ENCODE measurements at places on chromosomes 6 and 20.

DNA sequence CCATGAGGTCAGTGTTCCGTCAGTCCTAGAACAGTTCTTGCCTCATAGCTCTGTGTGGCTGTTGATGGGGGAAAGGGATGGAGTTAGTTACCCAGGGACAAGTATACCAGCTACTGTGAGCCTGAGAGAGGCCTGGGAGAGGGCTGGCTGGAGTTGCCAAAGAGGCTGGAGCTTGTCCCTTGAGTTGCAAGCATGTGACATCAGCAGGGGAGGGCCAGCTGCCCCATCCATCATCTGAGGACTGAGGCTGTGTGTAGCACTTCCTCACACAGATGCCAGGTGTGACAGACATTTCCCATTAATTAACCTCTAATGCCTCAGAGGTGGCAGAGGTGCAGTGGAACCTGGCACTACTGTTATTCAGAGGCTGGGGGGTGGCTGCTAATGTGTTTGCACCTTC is 131.6 kb downstream of the PHACTR3 start:
- no peak for DNase-seq

GRCh38 chr20:58702161-58702510 is 9.5 kb downstream of the NPEPL1 start:
- no peak for DNase-seq

DNA sequence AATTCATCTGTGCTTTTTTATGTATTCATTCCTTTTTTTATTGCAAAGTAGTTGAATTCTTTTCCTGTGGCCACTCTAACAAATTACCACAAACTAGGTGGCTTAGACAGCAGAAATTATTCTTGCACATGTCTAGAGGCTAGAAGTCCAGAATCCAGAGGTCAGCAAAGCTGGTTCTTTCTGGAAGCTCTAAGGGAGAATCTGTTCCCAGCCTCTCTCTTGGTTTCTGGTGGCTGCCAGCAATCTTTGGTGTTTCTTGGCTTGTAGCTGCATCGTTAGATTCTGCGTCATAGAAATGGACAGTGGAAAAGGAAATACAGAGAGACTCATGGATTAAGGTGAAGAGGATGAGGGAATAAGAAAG is 39.3 kb downstream of the GSTA2 start:
- no peak for DNase-seq

GRCh38 chr20:8299921-8300320 is 167.9 kb downstream of the PLCB1 start:
- no peak for DNase-seq

DNA sequence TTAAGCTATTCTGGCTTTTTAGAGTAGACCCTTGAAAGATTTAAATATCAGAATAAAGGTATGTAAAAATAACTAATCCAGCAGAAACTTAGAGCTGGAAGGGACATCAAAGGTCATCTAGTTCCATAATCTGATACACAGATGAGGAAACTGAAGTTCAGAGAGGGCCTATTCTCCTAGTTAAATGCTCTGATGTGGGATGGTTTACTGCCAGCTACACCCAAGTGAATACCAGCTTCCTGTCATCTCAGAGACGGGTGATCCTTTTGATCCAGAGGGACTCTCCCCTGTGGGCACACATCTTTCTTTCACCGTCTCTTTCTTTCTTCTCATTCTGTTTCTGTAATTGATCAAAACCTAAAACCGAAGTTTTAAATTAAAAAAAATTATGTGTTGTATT is 94.1 kb downstream of the MAN1A1 start:
- DNase-seq, result no peak

- DNase-seq, result no peak
These were observed 120.3 kb downstream of the CDH4 start for GRCh38 chr20:61372137-61373054.

- DNase-seq, result no peak
These were observed 55.0 kb upstream of the KCNK16 start for GRCh38 chr6:39377539-39377950.

GRCh38 chr6:11700118-11700718 is 78.4 kb downstream of the ADTRP start:
- no peak for DNase-seq

DNA sequence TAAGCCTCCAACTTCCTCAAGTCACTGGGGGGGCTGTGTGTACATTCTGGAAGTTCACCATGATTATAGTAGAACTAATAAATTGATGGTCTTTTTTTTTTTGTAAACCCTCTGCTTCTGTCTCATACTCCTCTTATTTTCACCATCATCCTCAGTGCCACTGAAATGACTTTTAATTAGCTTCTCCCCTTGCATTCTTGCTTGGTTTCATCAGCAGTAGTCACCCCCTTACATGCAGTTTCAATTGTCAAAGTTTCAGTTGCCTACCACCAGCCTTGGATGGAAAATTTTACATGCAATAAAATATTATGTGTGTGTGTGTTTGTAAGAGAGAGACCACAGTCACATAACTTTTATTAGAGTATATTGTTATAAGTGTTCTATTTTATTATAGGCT is 175.8 kb upstream of the BMP5 start:
- no peak for DNase-seq

DNA sequence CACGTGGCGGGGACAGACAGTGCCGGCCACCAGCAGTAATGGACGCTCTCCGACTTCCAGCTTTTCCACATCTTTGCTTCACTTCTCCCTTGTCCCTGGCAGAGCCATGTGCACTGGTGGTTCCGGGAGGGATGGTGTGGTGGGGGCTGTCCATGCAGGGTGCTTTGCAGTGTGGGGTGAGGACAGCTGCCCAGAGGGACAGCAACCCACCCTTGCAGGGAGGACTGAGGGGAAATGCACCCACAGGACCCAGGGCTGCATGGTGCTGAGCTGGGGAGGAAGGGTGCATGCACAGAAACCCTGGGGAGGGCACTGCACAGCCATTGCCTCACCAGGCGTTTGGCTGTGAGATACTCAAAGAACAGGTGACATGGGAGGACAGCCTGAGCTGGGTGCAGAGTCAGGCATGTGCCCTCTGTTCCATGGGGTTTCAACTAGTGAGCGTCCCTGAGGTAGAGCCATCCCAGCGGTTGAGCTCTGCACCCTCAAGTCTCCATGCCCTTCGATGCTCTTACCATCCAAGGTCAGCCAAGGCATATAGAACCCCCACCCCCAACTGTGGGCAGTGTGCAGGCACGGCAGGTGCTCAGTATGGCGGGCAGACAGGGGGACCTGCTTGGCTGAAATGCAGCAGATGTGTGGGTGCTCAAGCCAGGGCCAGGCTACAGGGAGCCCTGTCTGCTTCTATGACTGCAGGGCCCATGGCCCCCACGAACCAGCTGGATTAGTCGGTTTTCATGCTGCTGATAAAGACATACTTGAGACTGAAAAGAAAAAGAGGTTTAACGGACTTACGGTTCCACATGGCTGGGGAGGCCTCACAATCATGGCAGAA is 239.7 kb downstream of the TTLL2 start:
- no peak for DNase-seq

DNA sequence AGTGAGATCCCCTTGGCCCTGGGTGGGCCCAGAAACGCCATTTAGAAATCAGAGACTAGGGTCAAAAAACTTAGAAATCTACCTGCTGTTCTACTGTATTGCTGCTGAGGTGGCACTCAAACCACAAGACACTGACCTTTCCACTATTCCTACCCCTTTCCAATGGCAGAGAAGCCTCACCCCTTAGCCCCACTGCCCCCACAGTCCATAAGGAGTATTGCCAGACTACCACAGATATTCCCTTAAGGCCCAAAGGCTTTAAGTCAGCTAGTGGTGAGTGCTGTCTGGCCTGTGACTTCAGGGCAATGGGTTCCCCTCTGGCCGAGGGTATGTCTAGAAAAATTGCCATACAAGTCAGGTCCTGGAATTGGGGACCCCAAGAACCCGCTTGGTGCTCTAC is 656.1 kb downstream of the COL12A1 start:
- DNase-seq, result no peak

GRCh38 chr6:169529931-169530751 is 171.7 kb downstream of the WDR27 start:
- DNase-seq, result no peak

- DNase-seq, result no peak
These were observed 64.4 kb upstream of the PLEKHG1 start for GRCh38 chr6:150535151-150535804.

GRCh38 chr6:14130435-14131075 is 13.0 kb downstream of the CD83 start:
- DNase-seq, result no peak

- no peak for DNase-seq
These were observed 40.2 kb downstream of the FOXP4 start for GRCh38 chr6:41586252-41587007.

- DNase-seq, result peak; percentile 57
These were observed 766 bp downstream of the SLC16A10 start for GRCh38 chr6:111087871-111088667.

- DNase-seq, result no peak
These were observed 6.7 kb upstream of the ACSS1 start for GRCh38 chr20:25064561-25065071.

DNA sequence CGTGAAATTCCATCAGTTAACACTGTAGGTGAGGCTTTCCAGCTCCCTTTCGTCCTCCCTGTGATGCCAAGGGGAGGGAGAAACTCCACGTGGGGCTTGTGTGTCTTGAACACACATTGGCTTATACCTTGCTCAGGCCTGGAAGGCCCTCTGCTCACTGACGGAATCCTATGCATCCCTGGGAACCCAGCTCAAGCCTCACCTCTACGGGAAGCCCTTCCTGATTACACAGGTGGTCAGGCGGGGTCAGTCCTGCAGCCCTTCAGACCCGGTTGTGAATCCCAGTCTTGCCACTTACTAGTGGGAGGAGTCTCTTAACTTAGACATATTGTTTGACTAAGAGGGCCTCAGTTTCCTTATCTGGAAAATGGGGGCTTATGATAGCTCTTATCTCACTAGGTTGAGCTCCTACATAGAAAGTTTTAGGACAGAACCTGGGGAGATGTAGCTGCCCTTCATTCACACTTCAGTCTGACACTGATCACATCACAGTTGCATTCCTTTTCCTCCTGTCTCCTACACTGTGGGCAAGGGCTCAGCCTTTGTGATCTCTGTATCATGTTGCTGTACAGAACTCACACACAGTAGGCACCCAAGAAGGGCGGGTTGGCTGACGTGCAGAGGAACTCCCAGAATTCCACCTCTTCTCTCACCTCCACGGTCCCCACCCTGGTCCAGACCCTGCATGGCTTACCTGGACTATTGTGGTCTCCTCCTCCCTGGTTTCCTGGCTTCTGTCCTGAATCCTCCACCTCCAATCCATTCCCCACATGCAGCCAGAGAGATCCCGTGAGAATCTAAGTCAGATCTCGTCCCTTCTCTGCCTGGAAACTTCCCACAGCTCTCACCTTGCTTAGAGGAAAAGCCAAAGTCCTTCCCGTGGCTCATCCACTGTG is 129.6 kb downstream of the CEBPB start:
- DNase-seq, result no peak

DNA sequence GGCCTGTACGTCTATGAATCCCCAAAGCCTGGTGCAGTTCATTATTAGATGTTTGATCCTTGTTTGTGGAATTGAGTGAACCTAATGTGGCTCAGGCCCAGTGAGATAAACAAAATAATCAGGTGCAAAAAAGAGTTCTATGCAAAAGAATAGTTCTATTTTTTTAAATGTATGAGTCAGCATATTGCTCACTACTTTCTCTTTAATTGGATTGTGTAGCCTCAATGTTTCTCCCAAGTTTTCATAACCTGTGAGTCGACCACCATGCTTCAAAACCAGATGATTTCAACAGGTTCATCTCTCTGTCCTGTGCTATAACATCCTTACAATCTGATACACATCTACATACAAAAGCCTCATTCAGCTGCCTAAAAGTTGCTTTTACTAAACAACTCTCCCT is 116.5 kb upstream of the HDAC2 start:
- DNase-seq, result no peak

DNA sequence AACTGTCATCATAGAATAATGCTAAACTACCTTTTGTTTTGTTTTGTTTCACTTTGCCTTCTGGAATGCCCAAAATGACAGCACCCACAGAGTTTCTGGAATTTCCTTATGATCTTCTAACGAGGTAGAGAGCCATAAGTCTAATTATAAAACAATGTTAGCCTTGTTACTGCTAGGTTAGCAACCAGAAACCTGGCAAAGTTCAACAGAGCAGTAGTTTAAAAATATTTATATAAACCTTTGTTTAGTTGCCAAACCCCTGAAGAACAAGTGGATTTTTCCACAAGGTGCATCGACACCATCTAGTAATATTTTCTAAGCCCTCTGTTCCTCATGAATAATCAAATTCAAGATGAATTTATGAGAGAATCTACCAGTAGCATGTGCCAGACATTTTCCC is 27.6 kb upstream of the IPCEF1 start:
- no peak for DNase-seq

DNA sequence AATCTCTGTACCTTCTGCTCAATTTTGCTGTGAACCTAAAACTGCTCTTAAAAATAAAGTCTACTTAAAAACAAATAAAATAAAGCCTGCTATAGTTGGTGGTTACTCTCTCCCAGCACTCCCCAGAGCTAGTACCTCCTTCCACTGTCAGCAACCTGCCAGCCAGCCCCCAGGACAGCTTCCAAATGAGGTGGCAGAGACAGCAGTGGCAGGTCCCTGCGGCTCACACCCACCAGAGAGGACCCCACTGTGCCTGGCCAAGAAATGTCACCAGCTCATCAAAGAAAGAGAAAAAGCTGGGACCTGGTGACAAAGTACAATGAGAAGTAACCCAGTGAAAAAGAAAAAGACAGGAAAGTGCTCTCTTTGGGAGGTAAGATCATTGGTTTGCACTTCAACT is 15.2 kb downstream of the APMAP start:
- no peak for DNase-seq

DNA sequence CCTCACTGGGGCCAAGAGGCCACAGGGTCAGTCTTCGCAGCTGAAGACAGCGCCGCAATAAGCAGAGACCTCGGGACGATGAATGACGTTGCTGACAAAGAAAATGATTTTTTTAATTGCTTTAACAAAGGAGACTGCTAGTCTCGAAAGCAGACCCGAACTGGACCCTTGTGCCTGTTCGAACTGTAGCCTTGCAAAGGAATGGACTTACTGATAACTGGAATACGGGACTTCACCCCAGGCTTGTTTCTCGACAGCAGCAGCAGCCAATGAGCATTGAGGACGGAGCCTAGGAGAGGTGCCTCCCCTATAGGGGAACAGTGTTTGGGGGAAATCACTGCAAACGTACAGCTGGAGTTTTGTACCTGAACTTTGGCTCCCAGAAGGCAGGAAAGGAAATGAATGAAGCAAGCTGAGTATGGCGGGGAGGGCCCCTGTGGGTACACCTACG is 1.3 kb upstream of the TAF4 start:
- no peak for DNase-seq

DNA sequence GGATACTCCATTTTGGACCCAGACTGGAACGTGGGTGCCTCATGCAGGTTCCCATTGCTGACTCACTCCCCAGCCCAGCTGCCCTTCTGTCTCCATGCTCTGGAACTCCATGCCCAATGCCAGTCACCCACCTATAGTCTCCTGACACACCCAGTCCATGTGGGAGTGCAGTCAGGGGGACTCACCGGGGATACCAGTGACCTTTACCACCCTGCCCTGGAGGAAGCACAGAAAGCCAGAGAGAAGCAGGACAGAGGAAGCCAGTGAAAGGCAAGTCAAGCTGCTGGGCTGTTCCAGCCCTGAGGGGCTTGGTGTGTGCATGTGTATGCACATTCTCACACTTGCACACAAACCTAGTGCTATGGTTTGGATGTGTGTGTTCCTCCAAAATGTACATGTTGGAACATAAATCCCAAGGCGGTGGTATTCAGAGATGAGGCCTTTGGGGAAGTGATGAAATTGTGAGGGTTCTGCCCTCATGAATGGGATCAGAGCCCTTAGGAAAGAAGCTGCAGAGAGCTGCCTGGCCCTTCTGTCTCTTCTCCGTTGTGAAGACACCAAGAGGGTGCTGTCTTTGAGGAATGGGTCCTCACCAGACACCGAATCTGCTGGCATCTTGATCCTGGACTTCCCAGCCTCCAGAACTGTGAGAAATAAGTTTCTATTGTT is 121.4 kb upstream of the MAFB start:
- no peak for DNase-seq
